HFFc6 (cell line): ENCODE measurements at places on chromosomes 1 and 21. TPM values are rescaled to one million over a fixed set of nuclear protein-coding genes. Genes with fewer than 3 reads are reported as not detected.
A peak's percentile ranks its signal among the peaks of the same experiment; 100 is the strongest.

Gene GPR153
- 6.1 to 7.1 TPM (median 6.9 TPM) in 3 replicates for total RNA-seq

Gene IL6R
- total RNA-seq = 1.7 to 2.8 TPM (median 2.1 TPM) in 3 replicates

Gene F3
- 184 to 498 TPM (median 476 TPM) in 3 replicates for total RNA-seq

DNA sequence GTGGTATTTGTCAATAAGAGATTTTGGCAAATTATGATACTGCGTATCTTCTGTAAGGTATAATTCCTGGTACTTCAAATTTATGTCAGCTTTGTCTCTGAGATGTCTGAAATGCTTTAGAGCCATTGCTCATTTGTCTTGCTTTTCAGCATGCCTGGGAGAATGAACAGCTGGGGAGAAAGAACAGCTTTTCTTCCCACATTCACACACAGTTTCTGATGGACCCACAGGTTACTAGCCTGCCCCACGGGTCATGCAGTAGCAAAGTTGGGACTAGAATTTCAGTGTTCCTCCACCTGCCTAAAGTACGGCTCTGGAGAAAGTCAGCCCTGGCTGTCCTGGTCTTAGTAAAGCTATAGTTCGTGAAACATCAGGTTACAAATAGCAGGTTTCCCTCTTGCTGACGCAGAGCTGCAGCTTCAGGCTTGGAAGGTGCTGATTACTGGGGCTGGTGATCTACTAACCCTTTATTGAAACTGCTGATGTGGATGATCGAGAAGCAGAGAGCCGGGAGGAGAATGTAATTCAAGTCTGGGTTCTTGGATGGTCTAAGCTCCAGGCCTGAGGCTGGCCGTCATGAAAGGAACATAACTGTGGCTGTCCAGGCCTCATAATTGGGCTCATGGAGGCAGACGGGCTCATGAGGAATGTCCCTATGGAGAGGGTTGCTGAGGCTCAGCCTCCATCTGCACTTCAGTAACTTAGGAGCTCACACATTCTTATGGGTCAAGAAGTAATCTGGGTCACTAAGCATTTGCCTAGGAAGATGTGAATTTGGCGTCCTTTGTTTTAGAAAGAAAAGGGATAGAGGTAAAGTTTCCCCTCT, 12.4 kb downstream of the GALNT2 start:
- H3K27me3 ChIP-seq = peaks cover 6% of the 10 kb centered on the region
- peak overlapping the region; percentile 91 for H3K27ac ChIP-seq
- H3K4me1 ChIP-seq = peaks cover 79% of the 10 kb centered on the region
- no peak for DNase-seq

- H3K36me3 ChIP-seq = no peaks in the 10 kb centered on the region
- peaks cover 27% of the 10 kb centered on the region for H3K4me1 ChIP-seq
- no peak overlapping the region for H3K27ac ChIP-seq
- no peak for DNase-seq
- no peak overlapping the region for H3K4me3 ChIP-seq
- H3K27me3 ChIP-seq = peaks cover 4% of the 10 kb centered on the region; the same call in 1 of the 2 replicates
These were observed 31.9 kb downstream of the NEK2 start for GRCh38 chr1:211643324-211644212.

DNA sequence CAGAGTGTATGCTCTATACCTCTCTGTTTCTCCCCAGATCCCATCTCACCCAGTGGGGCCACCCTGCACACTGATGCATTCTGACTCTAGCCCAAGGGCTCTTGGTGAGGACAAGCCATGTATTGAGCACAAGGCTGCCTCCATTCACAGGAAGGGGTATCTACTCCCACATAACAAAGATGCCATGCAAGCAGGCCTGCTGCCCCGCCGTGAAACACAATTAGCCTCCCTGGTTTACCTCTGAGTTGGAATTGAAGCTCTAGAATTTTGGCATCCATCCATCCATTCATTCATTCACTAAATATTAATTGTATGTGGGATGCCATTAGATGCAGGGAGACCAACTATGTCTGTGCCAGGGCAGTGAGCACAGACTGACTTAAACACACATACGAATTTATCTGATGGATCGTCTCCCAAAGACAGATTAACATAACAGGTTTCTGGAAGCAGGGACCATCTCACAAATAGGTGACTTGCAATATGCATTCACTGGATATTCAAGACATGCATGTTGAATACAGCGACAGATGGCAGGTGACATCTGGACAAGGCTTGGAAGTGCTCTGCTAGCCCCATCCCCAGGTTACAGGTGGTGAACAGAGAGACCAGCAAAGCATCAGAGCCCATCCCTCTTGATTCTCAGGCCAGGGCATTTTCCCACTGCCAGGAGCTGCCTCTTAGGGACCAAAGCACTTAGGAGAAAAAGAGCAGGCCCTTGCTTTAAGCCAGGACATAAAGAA, 34.3 kb downstream of the TRABD2B start:
- H3K27ac ChIP-seq = no peak overlapping the region
- H3K27me3 ChIP-seq = no peaks in the 10 kb centered on the region
- H3K4me1 ChIP-seq = no peaks in the 10 kb centered on the region
- no peak for DNase-seq
- no peaks in the 10 kb centered on the region for H3K36me3 ChIP-seq

GRCh38 chr1:204094313-204094729, 21.4 kb downstream of the SOX13 start:
- no peak for DNase-seq
- H3K27ac ChIP-seq = no peak overlapping the region
- H3K27me3 ChIP-seq = no peaks in the 10 kb centered on the region; the same call in 1 of the 2 replicates
- H3K4me1 ChIP-seq = peaks cover 16% of the 10 kb centered on the region
- no peak overlapping the region for H3K4me3 ChIP-seq
- no peaks in the 10 kb centered on the region for H3K36me3 ChIP-seq

DNA sequence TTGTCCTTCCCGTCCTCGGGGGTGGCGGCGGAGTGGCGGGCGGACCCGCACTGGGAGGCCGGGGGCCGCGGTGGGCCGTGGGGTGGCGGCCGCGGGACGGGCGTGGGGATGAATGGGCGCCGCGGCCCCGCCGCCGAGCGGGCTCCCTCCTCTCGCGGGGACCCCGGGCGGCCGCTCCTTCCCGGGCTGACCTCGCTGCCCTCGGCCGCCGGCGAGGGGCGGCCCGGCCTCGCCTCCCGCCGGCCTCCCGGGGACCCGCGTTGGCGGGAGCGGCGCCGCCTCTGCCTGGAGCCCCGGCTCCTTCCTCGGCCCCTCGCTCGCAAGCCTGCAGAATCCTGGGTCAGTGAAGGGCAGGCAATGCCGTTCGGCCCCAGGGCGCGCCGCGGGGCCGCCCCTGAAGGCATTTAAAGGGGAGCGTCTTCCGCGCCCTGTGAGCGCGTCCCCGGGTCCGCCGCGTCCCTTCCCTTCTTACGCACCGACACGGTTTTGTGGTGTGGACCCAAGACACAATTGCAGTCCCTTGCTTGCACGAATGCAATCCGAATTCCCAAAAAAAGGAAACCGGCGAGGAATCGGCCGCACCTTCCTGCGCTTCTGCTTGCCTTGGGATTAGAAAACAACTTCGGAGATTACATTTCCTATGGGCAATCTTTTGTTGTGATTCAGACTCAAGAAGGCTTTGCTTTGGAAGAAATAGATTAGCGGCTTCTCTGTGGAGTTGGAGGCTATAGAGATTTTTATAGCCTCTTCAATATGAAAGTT, 776 bp downstream of the ITSN1 start:
- H3K36me3 ChIP-seq = no peaks in the 10 kb centered on the region
- H3K4me1 ChIP-seq = peaks cover 29% of the 10 kb centered on the region
- peak overlapping the region; percentile 82 for H3K27ac ChIP-seq
- DNase-seq = peak; percentile 6

GRCh38 chr1:220810179-220810653, 23.5 kb downstream of the MTARC1 start:
- no peak overlapping the region for H3K27ac ChIP-seq
- H3K4me1 ChIP-seq = peaks cover 10% of the 10 kb centered on the region
- no peaks in the 10 kb centered on the region; the same call in 1 of the 2 replicates for H3K36me3 ChIP-seq
- DNase-seq = peak; percentile 66
- no peaks in the 10 kb centered on the region for H3K27me3 ChIP-seq

- peaks cover 24% of the 10 kb centered on the region for H3K4me1 ChIP-seq
- no peak overlapping the region for H3K4me3 ChIP-seq
- H3K27me3 ChIP-seq = peaks cover 2% of the 10 kb centered on the region; the same call in 1 of the 2 replicates
- peaks cover 8% of the 10 kb centered on the region for H3K36me3 ChIP-seq
These were observed 395.0 kb upstream of the USP24 start for GRCh38 chr1:55610203-55610602.

- no peaks in the 10 kb centered on the region for H3K36me3 ChIP-seq
- no peak overlapping the region for H3K4me3 ChIP-seq
- H3K4me1 ChIP-seq = no peaks in the 10 kb centered on the region
- DNase-seq = peak; percentile 19
These were observed 164.6 kb downstream of the ACTL8 start for GRCh38 chr1:17919525-17920439.

DNA sequence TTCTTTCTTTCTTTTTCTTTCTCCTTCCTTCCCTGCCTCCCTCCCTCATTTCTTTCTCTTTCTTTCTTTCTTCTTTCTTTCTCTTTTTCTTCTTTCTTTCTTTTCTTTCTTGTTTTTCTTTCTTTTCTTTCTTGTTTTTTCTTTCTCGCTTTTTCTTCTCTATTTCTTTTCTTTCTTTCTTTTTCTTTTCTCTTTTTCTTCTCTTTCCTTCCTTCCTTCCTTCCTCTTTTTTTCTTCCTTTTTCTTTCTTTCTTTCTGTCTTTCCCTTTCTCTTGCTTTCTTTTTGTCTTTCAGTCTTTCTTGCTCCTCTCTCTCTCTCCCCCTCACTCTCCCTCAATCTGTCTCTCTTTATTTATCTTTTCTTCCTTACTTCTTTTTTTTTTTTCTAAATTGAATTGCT, 472.0 kb upstream of the CHRM3 start:
- H3K36me3 ChIP-seq = no peaks in the 10 kb centered on the region; the same call in 1 of the 2 replicates
- H3K27ac ChIP-seq = no peak overlapping the region
- DNase-seq = no peak
